ENCODE measurements at places on chromosomes 16 and 17.

- no peak for DNase-seq
Observed at GRCh38 chr17:68182940-68183551, 64.8 kb upstream of the AMZ2 start.

DNA sequence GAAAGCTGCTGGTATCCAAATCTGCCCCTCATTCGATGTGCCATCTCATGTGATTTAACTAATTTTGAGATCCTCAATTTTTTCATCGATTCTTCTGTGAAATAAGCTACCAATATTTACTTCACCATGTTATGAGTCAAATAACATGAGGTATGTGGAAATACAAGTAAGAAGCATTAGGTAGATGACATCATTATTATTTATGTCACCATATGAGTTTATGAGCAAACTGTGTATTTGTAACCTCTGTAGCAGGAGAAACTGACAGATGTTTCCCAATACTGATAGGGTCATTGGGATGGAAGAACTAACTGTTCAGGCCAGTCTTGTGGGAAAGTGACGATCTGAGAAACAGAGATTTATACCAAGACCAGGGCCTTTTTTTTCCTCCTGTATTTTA, 229.4 kb upstream of the GOT2 start:
- no peak for DNase-seq

DNA sequence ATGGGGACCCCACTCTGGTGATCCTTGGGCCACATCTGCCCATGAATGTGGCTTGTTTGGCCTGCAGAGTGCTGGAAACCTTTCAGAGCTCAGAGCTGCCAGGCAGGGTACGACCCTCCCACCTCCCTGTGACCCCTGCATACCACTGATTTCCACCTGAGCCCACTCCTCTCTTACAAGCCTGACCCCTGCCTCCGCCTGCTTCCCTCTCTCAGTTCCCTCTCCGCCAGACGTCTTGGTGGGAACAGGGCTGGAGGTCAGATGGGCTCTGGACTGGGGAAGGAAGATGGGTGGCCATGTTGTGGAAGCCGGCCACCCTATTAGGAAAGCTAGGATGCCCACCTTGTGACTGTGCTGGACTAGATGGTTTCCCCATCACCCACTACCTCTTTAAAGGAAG, 185.1 kb downstream of the KATNIP start:
- DNase-seq, result no peak

DNA sequence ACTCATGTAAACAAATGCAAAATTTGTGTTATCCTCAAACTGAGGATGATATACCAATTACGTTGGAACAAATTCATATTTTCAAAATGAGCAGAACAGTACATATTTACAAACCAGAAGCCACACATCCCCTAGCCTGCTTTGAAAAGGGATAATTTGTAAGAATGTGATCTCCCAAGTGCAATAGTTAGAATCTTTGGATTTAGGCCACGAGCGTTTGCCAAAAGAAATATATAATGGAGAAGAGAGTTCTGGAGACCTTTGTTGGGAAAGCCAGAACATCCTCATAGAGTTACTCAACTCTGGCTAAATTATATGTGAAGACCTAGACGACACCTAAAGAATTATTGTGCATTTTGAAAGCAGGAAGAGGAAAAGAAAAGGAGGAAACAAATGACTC, 449.3 kb downstream of the KCNJ2 start:
- no peak for DNase-seq

DNA sequence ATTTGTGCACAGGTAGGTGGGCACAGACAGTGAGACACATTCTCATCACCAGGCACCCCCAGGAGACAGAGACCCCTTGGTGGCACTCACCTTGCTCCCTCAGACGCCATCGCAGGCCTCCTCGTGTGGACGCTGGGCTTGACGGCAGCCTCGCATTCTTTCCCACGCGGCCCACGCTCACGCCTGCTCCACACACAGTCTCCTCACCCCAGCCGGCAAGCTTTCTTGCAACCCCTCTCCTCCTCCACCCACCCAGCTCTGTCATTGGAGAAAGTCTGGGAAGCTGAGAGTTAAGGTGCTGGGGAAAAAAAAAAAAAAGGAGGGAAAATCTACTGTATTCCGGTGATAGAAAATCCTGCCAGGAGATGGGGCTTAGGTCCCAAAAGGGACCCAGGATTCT, 14.8 kb downstream of the SGCA start:
- no peak for DNase-seq

GRCh38 chr16:12573730-12574383, 229.8 kb downstream of the CPPED1 start:
- peak; percentile 15 for DNase-seq

GRCh38 chr16:68408428-68408827, 39.9 kb downstream of the SMPD3 start:
- peak; percentile 3 for DNase-seq
